ENCODE measurements at places on chromosomes 6 and 20. TPM values are rescaled to one million over a fixed set of nuclear protein-coding genes. Genes with fewer than 3 reads are reported as not detected.

TNFRSF21 gene
- 19.8 TPM for total RNA-seq

CALHM4 gene
- total RNA-seq = 0.18 TPM

DOP1A gene
- total RNA-seq = 19.3 TPM

HDGFL1 gene
- total RNA-seq = not detected

DOK5 gene
- total RNA-seq = 0.36 TPM

SDHAF4 gene
- 3.6 TPM for total RNA-seq

SNAI1 gene
- total RNA-seq = 2.9 TPM

F13A1 gene
- not detected for total RNA-seq

ASIP gene
- total RNA-seq = not detected

NNAT gene
- total RNA-seq = not detected

CAGE1 gene
- 0.09 TPM for total RNA-seq
